ENCODE measurements at places on chromosomes 5 and 9. TPM values are rescaled to one million over a fixed set of nuclear protein-coding genes. Genes with fewer than 3 reads are reported as not detected.

Gene N4BP3
- 0.88 TPM for polyA plus RNA-seq

Gene FOXD4L5
- polyA plus RNA-seq: not detected

Gene ORM2
- 16.2 TPM for polyA plus RNA-seq

Gene CXXC5
- 29.8 TPM for polyA plus RNA-seq

Gene SHOC1
- 4.8 TPM for polyA plus RNA-seq

Gene CEL
- 0.27 TPM for polyA plus RNA-seq

Gene SLC1A1
- polyA plus RNA-seq: 4.9 TPM

Gene OSMR
- 11.9 TPM for polyA plus RNA-seq

Gene C9orf153
- polyA plus RNA-seq: 0.31 TPM

Gene KIF20A
- polyA plus RNA-seq: 1.8 TPM

Gene PCA3
- polyA plus RNA-seq: not detected

Gene IL13
- polyA plus RNA-seq: 0.10 TPM
